A549 treated with CORT108297 at 1 μM for 4 hours (cell line): ENCODE measurements at places on chromosomes 4 and X. TPM values are rescaled to one million over a fixed set of nuclear protein-coding genes. Genes with fewer than 3 reads are reported as not detected.

Gene ADGRG4
- not detected in 5 replicates for total RNA-seq

Gene FAT4
- total RNA-seq, result 1.1 to 2.1 TPM (median 1.8 TPM) in 5 replicates

Gene ZFP42
- total RNA-seq, result 0.03 to 0.04 TPM in 2 of 5 replicates, not detected in the others

Gene SPATA18
- total RNA-seq, result 3.5 to 5.6 TPM (median 4.3 TPM) in 5 replicates

Gene SLC6A14
- not detected in 5 replicates for total RNA-seq

Gene BEX5
- total RNA-seq, result not detected in 5 replicates

Gene ABLIM2
- 1.1 to 1.9 TPM (median 1.5 TPM) in 5 replicates for total RNA-seq

Gene COL25A1
- not detected in 5 replicates for total RNA-seq

Gene CYTL1
- not detected in 5 replicates for total RNA-seq

Gene DCX
- not detected in 5 replicates for total RNA-seq

Gene ARX
- total RNA-seq, result 0.25 to 0.58 TPM (median 0.41 TPM) in 5 replicates

Gene STS
- total RNA-seq, result 1.9 to 2.3 TPM (median 2.1 TPM) in 5 replicates
